Stomach (tissue), 19 donors: ENCODE measurements at places on chromosomes 16 and 17. TPM values are rescaled to one million over a fixed set of nuclear protein-coding genes. Genes with fewer than 3 reads are reported as not detected.

- H3K27me3 ChIP-seq = no peaks in the 10 kb centered on the region
- H3K4me1 ChIP-seq = no peaks in the 10 kb centered on the region
- no peaks in the 10 kb centered on the region for H3K36me3 ChIP-seq
- peak; percentile 82 for DNase-seq
Observed at GRCh38 chr16:4136229-4136813, 20.1 kb upstream of the ADCY9 start.

- peaks cover 4% of the 10 kb centered on the region for H3K4me1 ChIP-seq
- H3K27me3 ChIP-seq = peaks cover 3% of the 10 kb centered on the region
- no peak for DNase-seq
- H3K4me3 ChIP-seq = no peak overlapping the region
- no peaks in the 10 kb centered on the region for H3K36me3 ChIP-seq
Observed at GRCh38 chr17:49235896-49236295, 5.3 kb upstream of the PHOSPHO1 start.

DNA sequence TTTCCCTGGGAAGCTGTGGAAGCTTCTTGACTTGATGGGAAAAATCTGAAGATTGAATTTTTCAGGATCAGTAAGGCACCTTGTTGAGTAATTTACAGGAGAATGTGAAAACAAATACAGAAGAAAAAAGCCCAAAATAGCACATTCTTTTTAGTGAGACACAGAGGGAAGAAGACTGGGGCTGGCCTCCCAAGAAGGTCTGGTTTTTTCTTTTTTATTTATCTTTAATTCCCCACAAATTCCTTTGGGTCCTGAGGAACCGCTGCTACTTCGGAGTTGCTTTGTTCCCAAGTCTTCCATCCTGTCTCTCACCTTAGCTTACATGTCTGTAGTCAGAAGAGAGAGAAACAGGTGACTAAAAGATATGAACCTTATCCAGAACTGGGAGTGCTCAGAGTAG is 166.6 kb upstream of the NOG start:
- no peaks in the 10 kb centered on the region for H3K27me3 ChIP-seq
- H3K27ac ChIP-seq = no peak overlapping the region
- H3K4me3 ChIP-seq = no peak overlapping the region
- no peaks in the 10 kb centered on the region for H3K4me1 ChIP-seq
- DNase-seq = no peak

DNA sequence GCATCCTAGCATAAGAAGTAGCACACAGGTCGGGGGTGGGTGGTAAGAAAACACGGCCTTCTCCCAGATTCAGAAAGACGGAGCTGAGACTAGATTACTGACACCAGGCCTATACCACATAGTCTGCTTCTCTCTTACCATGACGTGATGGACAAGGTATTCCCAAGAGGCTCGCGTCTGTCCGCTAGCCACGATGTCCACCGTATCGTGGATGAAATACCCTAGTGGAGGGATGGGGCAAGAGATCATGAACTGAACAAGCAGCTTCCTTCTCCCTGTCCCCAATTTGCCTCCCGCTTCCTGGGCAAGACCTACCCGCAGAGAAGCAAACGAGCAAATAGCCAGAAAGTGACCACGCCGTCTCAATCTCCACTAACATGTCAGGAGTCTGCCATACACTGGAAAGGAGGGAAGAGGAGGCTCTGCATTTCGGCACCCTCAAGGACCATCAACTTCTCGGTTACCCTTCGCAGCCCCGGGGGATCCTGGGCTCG is 820 bp downstream of the TLCD1 start:
- no peaks in the 10 kb centered on the region for H3K27me3 ChIP-seq
- peak overlapping the region; percentile 76 for H3K4me3 ChIP-seq
- H3K4me1 ChIP-seq = peaks cover 87% of the 10 kb centered on the region
- no peak for DNase-seq

GRCh38 chr16:1539720-1540555 is 6.5 kb downstream of the TMEM204 start:
- no peak for DNase-seq
- peaks cover 66% of the 10 kb centered on the region for H3K36me3 ChIP-seq
- no peaks in the 10 kb centered on the region for H3K27me3 ChIP-seq

DNA sequence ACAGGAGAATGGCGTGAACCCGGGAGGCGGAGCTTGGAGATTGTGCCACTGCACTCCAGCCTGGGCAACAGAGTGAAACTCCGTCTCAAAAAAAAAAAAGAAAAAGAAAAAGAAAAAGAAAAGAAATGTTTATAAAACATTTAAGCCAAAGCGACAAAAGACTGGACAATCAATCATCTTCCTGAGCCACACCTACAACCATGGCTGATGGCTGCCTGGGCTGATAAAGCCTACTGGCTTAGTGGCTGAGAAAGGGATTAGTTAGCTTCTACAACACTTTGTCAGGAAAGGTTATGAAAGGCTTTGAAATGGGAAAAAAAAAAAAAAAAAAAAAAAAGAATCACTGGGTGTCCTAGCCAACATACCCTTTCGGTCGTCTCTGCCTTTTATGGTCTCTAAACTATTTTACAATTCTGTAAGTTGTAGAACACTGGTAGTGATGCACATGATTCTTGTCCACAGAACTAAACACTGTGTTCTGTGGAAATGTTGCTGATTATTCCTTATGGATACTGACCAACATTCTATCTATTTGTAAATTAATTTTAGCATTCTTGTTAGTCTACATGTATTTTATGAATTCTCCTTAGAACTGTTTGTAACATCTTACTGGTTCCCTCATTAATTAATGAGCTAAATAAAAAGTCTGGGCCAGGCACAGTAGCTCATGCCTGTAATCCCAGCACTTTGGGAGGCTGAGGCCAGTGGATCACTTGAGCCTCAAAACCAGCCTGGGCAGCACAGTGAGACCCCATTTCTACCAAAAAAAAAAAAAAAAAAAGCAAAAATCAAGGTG is 45.5 kb downstream of the ZZEF1 start:
- H3K27ac ChIP-seq = no peak overlapping the region
- H3K4me1 ChIP-seq = no peaks in the 10 kb centered on the region
- no peak overlapping the region for H3K4me3 ChIP-seq
- no peak for DNase-seq
- H3K27me3 ChIP-seq = no peaks in the 10 kb centered on the region
- peaks cover 96% of the 10 kb centered on the region for H3K36me3 ChIP-seq

GRCh38 chr16:89052890-89053724 is 40.5 kb upstream of the ACSF3 start:
- DNase-seq = no peak
- peaks cover 4% of the 10 kb centered on the region for H3K27me3 ChIP-seq
- H3K27ac ChIP-seq = peak overlapping the region; percentile 74
- peaks cover 20% of the 10 kb centered on the region for H3K4me1 ChIP-seq
- H3K36me3 ChIP-seq = no peaks in the 10 kb centered on the region
- peak overlapping the region; percentile 43 for H3K4me3 ChIP-seq

- H3K27ac ChIP-seq = peak overlapping the region; percentile 85
- peak overlapping the region; percentile 95 for H3K4me3 ChIP-seq
- no peaks in the 10 kb centered on the region for H3K36me3 ChIP-seq
- DNase-seq = peak; percentile 18
- no peaks in the 10 kb centered on the region for H3K27me3 ChIP-seq
- H3K4me1 ChIP-seq = peaks cover 3% of the 10 kb centered on the region
Observed at GRCh38 chr16:14070555-14070876, 603 bp upstream of the MRTFB start.

GRCh38 chr17:37483311-37484039 is 6.2 kb upstream of the DUSP14 start:
- H3K27ac ChIP-seq = peak overlapping the region; percentile 8
- peaks cover 1% of the 10 kb centered on the region for H3K36me3 ChIP-seq
- no peak for DNase-seq
- no peaks in the 10 kb centered on the region for H3K27me3 ChIP-seq

DNA sequence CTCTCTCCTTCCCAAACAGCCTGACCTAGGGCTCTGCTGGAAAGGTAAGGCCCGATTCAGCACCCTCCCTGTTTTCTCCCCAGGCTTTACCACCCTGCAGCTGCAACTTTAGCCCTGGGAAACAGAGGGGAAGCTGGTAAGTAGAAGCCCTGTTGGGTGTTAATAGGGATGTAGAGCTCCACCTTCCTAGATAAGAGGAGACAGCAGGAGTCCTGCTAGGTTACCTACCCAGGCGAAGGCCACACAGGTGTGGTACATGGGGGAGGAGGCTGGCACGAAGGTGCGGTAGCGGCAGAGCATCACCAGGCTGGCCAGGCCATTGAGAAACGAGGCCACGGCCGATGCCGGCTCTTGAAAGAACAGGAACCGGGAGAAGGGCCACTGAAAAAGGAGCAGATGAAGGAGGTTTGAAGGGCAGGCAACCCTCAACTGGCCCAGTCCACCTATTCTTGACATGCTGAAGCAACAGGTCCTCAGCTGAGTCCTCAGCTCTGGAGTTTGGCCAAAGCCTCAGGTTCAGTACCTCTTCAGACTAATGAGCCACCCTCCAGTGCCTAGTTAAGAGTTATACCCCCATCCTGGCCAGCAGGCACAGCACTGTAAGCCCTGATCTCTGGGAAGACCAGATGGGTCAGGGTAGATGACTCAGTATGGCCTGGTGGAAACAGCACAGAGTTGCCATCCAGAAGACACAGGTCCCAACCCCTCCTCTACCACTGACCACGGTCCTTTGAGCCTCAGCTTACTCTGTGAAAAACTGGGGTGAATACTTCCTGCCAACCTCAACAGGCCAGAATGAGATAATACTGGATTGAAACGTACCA is 3.3 kb downstream of the PGAP3 start:
- H3K27ac ChIP-seq = no peak overlapping the region
- no peaks in the 10 kb centered on the region for H3K27me3 ChIP-seq
- H3K4me3 ChIP-seq = no peak overlapping the region
- H3K36me3 ChIP-seq = peaks cover 5% of the 10 kb centered on the region
- no peak for DNase-seq
- peaks cover 26% of the 10 kb centered on the region for H3K4me1 ChIP-seq

DNA sequence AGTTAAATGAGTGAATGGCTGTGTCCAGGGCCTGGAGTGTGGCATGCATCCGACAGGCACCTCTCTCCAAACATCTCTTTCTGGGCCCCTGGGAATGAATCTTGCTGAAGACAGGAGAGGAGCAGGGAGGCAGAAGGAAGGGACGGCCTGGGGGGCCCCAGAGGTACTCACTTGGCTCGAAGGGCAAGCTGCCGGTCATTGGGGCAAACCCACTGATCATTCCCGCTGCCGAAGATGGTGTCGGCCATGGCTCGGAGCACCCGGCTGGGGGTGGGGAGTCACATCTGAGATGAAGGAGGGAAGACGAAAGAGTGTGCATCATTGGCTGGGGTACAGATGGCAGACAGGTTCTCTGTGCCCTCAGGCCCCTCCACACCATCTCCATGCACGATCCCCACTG is 25.3 kb downstream of the RPH3AL start:
- no peak overlapping the region for H3K27ac ChIP-seq
- H3K4me3 ChIP-seq = no peak overlapping the region
- H3K27me3 ChIP-seq = no peaks in the 10 kb centered on the region
- peaks cover 24% of the 10 kb centered on the region for H3K36me3 ChIP-seq
- DNase-seq = no peak
- H3K4me1 ChIP-seq = no peaks in the 10 kb centered on the region

The CMTM2 gene
- total RNA-seq = not detected

The ADAD2 gene
- not detected for total RNA-seq

The C16orf96 gene
- total RNA-seq = 0.43 TPM

The ZNF594 gene
- 14.5 TPM for total RNA-seq

The MNT gene
- total RNA-seq = 38.4 TPM

The FASN gene
- 175 TPM for total RNA-seq
